ENCODE measurements at places on chromosomes 3 and 15.

DNA sequence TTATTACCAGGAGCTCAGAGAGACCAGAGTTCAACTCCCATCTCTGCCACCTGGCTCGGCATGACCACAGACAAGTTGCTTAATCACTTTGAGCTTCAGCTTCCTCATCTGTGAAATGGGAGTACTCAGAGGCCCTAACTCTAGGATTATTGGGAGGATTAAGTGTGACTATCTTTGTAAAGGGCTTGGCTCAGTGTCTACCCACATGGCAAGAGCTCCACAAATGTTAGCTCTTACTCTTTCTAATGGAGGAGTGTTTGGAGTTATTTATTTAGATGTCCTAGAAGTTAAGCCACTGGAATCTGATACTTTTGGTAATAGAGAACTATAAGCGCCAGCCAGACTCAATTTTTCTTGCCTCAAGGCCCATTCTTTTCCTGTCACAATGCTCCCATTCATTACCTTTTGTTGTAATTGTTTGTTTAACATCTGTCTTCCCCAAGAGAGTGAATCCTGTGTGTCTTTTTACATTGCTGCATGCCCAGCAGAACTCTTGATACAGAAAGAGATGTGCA, 12.3 kb upstream of the LMCD1 start:
- no peak for DNase-seq

GRCh38 chr3:152524198-152525140, 255.7 kb downstream of the MBNL1 start:
- no peak for DNase-seq

GRCh38 chr15:67359431-67360079, 105.0 kb downstream of the IQCH start:
- no peak for DNase-seq

GRCh38 chr3:50155891-50156290, 767 bp downstream of the SEMA3F start:
- peak; percentile 51 for DNase-seq

- no peak for DNase-seq
Observed at GRCh38 chr3:38131621-38132369, 5.1 kb downstream of the ACAA1 start.

GRCh38 chr3:177300039-177300833, 103.0 kb upstream of the TBL1XR1 start:
- DNase-seq, result peak; percentile 54

- no peak for DNase-seq
Observed at GRCh38 chr3:196315821-196316220, 2.2 kb downstream of the DYNLT2B start.

DNA sequence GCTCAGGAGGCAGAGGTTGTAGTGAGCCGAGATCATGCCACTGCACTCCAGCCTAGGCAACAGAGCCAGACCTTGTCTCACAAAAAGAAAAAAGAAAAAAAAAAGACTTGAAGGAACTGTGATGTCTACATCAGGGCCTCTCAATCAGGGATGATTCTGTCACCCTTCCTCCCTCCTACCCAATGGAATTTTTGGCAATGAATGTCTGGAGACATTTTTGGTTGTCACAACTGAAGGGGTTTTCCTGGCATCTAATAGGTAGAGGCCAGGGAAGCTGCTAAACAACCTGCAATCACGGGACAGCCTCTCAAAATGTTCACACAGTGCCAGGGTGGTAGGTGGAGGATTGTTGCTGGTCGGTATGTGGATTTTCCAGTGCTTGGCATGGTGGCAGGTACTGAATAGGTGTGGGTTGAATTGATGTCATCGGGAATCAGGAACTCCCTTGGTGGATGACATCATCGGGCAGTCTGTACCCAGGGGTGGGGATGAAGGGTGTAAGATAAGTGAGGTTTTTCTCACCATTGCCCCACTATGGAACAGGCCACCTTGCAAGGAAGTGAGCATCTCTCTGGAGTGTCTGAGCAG, 71.3 kb downstream of the MESD start:
- DNase-seq, result no peak

GRCh38 chr3:113629584-113630421, 66.6 kb downstream of the USF3 start:
- no peak for DNase-seq

- DNase-seq, result no peak
Observed at GRCh38 chr15:38853608-38854007, 289.0 kb upstream of the RASGRP1 start.

DNA sequence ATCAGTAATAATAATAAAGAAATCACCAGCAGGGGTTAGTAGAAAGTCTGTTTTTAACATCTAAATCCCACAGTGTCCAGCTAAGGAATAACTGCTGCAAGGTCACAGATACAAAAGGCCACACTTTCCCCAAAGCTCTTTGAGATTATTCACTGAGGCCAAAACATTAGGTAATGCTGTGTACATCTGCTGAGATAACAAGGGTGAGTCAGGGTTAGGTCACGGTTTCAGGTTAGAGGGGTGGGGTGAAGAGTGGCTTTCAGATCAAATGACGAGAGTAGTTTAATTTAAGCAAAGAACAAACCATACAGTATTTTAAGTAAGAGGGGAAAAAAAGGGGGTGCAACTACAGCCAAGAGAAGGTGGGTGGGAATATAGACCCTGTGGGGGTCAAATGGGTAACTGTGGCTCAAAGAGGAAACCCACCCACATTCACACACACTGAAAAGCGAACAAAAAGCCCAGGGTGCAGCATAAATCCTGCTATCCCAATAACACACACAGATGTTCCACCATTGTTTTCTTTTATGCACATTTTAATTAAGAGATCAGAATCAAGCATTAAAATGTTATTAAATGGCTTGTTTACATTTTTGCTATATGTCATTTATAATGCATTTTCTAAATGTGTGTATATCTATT, 412.9 kb downstream of the TIGIT start:
- no peak for DNase-seq

GRCh38 chr3:184795522-184796190, 16.3 kb upstream of the VPS8 start:
- no peak for DNase-seq

DNA sequence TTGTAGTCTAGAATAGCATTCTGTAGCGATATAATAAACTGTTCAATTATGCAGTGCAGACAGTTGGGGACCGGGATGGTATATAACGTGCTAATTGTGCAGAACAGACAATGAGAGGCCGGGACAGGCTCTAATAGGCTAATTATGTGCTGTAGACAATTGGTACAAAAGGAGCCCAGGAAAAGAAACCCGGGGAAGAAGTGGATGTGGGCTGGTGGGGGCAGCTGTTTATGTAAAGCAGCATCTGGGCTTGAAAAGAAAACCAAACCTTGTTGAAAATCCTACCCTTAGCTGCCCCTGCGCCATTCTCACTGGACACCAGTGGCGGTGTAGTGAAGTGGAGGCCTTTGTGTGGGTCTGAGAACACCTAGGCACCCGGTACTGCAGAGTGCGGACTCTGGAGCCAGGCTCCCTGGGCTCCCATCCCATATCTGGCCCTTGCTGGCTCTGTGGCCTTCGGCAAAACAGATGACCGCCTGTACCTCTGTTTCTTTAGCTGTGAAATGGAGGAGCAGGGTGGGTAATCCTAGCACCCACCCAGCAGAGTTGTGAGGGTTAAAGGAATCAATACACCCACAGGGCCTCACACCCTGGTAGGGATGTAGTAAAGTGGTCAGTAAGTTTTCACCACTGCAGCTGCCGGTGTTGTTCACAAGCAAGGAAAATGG, 51.5 kb downstream of the CMTM6 start:
- peak; percentile 22 for DNase-seq

GRCh38 chr3:134378384-134378783, 4.1 kb upstream of the AMOTL2 start:
- no peak for DNase-seq

- DNase-seq, result no peak
Observed at GRCh38 chr3:47227678-47228077, 54.9 kb downstream of the KIF9 start.

DNA sequence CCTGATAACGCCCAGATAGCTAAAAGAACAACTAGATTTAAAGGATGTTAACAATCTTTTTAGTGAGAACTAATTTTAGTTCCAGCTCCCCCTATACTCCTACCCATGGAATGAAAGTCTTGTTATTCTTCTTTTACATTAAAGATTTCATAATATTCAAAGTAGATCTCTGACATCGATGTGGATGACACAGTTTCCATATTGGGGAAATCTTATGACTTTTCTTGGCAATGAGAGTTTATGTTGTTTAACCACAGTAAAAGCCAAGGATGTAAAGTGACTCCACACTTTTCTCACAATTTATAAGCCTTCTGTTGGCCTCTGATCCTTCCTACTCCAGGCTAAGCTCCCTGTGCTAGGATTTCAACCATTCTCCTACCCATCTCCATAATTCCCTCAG, 332.6 kb upstream of the KCNMB2 start:
- no peak for DNase-seq

All from ureter (tissue), 1 donor.